CD4-positive, alpha-beta T cell treated with Interleukin-6 for 4 hours (primary cell): ENCODE measurements at places on chromosomes 4 and X.

DNA sequence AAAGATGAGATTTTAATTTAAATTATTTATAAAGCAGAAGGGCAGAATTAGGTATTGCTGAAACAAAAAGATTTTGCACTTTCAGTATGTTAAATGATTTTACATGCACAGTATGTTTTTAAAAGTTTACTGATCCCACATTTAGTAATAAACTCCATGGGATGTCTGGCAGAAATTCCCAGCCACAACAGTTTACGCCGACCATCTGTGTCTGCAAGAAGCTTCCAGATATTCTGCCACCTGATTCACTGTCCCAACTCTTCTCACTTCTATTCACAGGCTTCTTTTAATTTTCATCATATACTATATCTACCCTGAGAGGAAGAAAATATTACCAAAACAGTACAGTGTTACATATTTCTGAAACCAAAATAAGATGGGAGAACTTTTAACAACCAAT is 115.8 kb upstream of the IQCM start:
- no peak for DNase-seq

GRCh38 chrX:1359477-1359873 is 22.9 kb downstream of the IL3RA start:
- no peak for DNase-seq

DNA sequence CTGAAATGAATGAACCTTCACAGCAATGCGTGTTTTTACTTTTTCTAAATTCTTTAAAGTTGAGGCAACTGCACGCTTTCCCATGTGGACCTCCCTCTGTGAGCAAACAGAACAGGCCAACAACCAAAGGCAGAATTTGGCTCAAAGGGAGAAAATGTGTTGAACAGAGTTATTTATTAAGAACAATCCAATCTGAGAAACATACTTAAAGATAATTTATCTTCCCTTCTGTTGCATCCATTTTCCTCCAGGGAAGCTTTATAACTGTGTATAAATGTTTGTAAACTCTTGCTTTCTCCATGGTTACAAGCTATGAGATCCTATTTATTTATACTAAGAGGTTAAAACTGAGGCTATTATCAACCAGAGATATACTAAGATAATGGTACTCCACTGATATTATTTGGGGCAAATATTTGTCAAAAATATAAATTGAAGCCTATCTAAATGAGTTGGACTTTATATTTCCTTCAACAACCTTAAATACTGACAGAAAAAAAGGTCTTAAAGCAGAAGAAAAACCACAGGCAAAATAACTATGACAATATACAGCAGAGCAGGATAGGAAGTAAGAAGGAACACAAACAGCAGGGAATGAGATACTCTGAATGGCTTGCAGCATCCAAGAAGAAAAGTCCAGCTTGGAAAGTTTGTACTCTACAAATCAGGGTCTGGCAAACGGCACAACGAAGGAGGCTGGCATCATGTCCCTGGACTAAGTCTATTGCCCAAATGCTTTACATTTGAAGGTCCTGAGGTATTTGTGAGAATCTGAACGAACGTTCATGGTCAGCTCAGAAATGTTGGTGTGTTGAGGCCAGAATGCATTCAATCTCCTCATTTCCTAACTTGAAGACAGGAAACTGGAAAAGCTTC is 663.2 kb upstream of the INTU start:
- no peak for DNase-seq

DNA sequence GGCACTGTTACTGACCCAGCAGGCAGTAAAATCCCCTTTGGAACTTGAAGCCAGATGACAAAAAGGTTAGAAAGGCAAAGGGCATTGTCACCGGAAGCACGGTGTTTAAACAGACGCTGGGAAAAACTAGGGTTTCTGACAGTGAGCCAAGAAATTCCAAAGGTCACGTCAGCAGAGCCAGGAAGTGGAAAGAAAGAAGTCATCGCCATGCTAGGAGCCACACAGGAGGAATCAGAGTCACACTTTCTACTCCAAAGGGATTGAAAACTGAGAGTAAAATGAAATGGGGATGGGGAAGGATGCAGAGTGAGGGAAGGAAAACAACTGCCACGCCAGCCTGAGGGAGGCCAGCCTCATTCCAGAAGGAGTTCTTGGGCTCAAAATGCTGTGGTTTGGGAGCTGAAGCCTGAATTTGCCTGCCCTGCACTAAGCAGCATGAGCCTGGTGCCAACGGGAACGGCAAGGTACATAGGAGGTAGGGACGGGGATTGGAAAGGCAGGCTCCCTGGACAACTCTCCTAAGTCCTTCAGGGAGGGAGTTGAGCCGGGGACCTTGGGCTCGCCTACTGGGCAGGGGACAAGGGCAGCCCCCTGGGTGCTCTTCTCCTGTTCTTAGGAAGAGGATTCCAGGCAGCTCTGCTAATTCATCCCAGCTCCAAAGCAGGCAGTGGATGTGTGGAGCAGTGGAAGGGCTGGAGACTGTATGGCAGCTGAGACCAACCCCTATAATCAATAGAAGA is 66.8 kb downstream of the SOWAHB start:
- no peak for DNase-seq

DNA sequence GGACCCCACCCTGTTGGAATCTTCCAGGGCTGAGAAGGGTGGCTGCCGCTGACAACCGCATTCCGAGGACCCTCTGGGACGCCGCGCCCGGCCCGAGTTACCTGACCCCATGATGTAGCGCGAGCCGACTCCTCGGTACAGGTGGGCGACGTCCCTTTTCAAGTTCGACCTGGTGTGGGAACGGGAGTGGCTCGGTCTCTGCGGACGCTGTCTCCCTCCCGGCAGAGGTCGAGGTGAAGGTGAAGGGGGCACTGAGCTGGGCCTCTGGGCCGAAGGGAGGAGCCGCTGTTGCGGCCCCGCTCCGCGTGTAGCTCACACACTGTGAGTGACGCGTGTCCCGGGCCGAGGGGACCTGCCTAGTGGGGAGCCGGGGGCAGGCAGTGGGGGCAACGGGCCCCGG is 4.5 kb downstream of the GTPBP6 start:
- DNase-seq: no peak

DNA sequence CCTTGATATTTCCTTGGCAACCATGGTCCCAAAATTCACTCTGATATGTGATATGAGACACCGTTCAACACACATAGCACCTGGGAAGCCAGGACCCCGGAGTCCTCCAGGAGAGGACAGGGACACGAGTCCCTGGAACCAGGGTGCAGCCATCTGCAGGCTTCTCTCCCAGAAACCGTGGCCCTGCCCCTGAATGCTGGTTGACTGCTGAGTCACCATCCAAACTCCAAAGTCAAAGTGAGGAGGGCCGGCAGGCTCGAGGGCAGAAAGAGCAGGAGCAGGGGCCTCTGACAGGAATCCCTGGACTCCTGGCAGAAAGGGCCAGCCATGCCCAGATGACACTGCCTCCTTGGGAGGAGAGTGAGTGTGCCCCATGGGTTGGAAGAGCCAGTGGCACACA is 6.9 kb upstream of the PNMA6A start:
- DNase-seq: no peak

GRCh38 chr4:152431291-152431690 is 104.6 kb downstream of the FBXW7 start:
- no peak for DNase-seq

- DNase-seq: no peak
Observed at GRCh38 chr4:79576429-79576753, 168.4 kb upstream of the GK2 start.

GRCh38 chr4:120874792-120875774 is 47.4 kb downstream of the PRDM5 start:
- DNase-seq: no peak

- no peak for DNase-seq
Observed at GRCh38 chr4:84750260-84750959, 167.5 kb downstream of the CDS1 start.

DNA sequence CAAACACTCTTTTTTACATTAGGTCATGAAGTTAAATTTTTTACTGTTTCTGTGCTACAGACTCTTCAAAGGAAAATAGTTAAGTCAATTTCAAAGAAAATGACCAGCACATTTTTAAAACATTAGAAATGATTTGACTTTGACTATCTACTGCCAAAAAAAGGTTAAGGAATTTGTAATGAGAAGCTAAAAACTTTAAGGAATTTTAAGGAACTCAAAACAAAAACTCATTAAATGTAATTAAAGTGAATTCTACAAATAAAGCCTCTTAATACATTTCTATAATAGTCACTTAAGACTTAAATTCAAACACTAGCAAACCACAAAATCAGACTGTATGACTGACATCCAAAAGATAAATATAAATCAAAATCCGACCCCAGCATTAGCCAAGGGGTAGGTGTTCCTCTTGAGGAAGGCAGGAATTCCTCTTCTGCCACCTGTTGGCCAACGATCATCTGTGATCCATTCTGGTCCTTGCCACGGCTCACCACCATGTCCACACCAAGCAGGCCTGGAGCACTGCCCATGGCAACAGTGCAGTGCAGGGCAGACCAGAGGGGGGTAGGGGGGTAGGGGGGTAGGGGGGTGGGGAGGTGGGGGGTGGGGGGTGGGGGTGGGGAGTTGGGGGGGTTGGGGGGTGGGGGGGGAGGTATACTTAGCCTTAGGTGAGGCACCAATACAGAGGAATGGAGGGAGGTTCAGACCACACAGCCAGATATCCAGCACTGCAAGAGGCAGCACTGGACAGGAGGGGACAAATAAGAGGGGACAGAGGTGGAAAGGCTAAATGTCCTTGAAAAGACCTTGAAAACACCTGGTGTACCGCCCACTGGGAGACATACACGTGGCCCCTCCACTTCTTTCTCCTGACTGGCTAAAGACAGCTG is 287.4 kb downstream of the CHIC1 start:
- DNase-seq: peak; percentile 28

- DNase-seq: no peak
Observed at GRCh38 chrX:10798041-10798440, 177.7 kb upstream of the MID1 start.

DNA sequence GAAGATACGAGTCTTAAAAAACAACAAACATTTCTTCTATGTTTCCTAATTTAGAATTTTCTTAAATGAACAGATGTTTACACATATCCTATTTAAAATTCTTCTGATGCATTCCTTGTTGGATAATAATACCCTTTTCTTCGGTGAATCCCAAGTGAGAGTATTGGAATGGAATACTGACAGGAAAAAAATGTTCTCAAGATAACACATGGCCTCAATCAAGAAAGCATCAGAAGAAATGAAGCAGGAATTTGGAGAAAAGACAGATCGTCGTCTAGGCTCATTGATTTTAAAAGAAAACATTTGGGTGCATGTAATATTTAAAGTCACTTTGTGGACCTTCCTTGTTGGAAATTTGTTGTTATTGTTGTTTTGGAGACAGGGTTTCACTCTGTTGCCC is 196.9 kb upstream of the ANK2 start:
- no peak for DNase-seq

- no peak for DNase-seq
Observed at GRCh38 chr4:86759298-86759697, 89.9 kb downstream of the SLC10A6 start.

- DNase-seq: no peak
Observed at GRCh38 chrX:4805502-4805901, 1092.1 kb upstream of the PRKX start.

GRCh38 chrX:111519215-111519614 is 7.8 kb downstream of the SERTM2 start:
- DNase-seq: no peak

GRCh38 chrX:19616959-19617358 is 101.7 kb upstream of the MAP3K15 start:
- DNase-seq: no peak

GRCh38 chr4:53547983-53548382 is 43.3 kb downstream of the LNX1 start:
- DNase-seq: no peak

- no peak for DNase-seq
Observed at GRCh38 chrX:2484256-2484655, 16.5 kb downstream of the DHRSX start.

- DNase-seq: peak; percentile 89
Observed at GRCh38 chr4:183504930-183505610, at the start of gene ING2. Gene ING2, plus strand, starts transcription at chr4:183505058. Its CDS starts 138 bp downstream, at chr4:183505196.

GRCh38 chrX:53320543-53321229 is 39.3 kb upstream of the IQSEC2 start:
- DNase-seq: peak; percentile 36

DNA sequence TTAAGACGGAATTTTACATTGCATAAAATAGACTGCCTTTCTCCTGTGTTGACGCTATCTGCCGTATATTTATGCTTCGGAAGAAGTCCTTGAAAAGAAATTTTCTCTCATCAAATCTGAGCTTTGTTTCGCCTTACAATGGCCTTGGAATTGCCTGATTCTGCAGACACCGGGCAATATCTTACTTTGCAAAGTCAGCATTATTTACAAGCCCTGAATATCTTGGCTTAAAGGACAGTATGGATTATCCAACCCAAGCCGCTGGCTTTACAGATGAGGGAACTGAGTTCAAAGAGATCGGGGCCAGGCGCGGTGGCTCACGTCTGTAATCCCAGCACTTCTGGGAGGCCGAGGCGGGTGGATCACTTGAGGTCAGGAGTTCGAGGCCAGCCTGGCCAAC is 1.1 kb upstream of the MANBA start:
- no peak for DNase-seq

DNA sequence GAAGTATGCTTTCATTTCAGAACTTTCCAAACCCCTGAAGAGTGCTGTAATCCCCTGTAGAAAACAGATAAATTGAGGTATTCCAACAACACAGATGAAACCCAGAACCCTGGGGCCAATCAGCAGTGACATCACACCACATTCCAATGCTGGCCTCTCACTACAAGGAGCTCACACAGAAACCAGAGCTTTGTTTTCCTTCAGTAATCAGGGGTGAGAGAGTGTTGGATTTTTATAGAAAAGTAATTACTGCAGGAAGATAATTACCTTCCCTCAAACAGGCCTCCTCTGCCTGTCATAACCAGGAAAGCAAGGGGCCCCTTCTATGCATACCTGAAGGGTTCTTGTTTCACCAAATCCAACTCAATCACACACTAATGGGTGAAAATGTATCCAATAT is 246.2 kb downstream of the SCFD2 start:
- no peak for DNase-seq

DNA sequence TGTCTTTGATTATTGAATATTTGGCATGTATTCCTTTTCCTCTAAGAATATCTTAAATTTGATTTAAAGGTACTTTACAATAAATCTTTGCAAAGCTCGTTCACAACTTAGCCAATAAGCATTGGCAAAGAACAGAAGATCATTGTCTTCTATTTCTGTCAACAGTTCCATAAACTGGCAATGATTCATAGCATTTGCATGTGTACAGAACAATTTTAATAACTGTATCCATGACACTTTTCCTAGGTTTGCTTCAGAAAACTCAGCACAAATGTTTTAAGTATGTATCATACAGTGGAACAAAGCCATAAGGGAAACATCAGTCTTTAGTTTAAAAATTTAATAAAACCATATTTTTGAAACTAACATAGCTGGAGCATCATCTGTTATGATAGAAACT is 462.7 kb upstream of the RPS6KA3 start:
- DNase-seq: no peak

DNA sequence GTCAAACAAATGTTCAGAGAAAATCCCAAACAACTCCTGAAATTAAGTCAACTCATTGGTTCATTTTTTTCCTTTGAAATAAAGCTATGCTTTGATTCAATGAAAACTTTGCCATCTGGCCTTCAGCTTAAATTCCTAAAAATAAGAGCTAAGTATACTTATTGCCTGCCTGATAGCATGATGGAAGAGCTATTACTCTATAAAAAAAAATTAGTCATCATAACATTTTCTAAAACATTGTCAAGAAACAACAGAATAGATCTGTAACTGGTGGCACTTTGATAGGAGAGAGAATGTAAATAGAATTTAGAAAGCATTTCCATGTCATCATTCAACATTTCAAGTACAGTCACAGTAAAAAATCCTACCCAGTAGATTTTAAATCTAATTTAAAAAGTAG is 136.6 kb downstream of the CORIN start:
- no peak for DNase-seq

GRCh38 chr4:98527534-98528269 is 130.7 kb downstream of the TSPAN5 start:
- DNase-seq: no peak
